ENCODE measurements at places on chromosomes 3 and 15.
A peak's percentile ranks its signal among the peaks of the same experiment; 100 is the strongest.

- DNase-seq: no peak
Measured at GRCh38 chr3:15060029-15060428, 5.1 kb downstream of the MRPS25 start.

- DNase-seq: peak; percentile 82
Measured at GRCh38 chr3:175432376-175433025, 573.4 kb downstream of the NAALADL2 start.

DNA sequence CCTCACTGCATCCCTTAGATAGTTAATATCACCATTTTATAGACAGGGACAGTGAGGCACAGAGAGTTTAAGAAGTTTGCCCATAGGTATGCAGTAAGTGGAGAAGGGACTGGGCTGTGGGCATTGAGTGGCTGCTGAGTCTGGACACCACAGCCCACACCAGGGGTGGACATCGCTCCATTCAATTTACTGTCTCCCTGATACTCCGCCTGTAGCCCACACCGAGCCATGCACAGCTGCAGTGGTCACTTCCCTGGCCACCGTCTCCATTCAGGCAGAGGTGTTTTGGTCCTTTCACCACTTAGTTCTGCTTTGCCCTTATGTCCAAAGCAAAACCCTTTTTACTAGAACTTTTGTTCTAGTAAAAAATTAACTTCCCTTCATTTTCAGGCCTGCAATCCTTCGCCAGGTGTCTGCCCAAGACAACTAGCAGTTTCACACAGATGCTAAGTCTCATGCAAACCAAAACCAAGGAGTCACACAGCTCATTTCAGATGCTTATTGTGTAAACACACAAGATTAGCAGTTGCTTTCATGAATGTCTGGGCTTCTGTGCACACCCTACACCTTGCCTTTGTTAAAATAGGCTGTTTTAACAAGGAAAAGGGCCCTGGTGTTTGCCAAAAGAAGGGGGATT lies 30.1 kb downstream of the ZNF35 start:
- no peak for DNase-seq

GRCh38 chr3:195150181-195151118 lies 120.5 kb downstream of the XXYLT1 start:
- peak; percentile 91 for DNase-seq

GRCh38 chr3:76565496-76566210 lies 474.2 kb upstream of the ROBO2 start:
- no peak for DNase-seq

- DNase-seq: peak; percentile 69
Measured at GRCh38 chr3:66469220-66469640, 31.6 kb downstream of the LRIG1 start.

DNA sequence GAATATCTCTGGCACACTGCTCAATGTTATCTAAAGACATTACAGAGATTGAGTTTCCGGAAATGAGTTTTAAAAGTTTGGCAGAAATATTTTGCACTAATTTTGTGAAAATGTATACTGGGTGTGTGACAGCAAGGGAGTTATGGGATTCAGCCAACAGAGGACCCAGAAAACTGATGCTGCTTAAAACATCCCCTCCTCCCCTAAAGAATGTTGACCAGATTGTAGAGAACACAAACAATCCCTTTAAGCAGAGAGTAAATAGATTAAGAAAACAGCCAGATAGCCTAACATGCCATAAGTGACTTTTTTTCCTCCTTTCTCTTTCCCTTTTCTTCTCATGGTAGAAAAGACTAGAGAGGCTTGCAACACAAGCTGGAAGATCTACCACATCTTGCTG lies 928.0 kb upstream of the ALCAM start:
- peak; percentile 13 for DNase-seq

GRCh38 chr3:127419182-127419581 lies 131.3 kb upstream of the PRR20G start:
- no peak for DNase-seq

- no peak for DNase-seq
Measured at GRCh38 chr15:29914511-29914926, 92.3 kb upstream of the TJP1 start.

DNA sequence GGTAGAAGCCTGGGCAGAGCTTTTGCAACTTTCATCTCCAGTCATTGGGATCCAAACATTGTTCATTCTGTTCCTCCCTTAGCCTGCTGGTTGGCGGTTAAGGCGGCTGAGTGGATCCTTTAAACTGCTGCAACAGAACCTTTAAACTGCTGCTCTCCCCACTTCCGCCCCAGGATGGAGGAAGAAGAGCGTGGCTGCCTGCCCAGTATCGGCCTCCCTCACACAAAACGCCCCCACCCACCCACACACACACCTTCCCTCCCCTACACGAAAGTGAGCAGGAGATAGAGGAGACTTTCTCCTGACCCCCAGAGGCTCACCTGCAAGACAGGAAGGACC lies 460 bp upstream of the ZMAT3 start:
- DNase-seq: peak; percentile 38

DNA sequence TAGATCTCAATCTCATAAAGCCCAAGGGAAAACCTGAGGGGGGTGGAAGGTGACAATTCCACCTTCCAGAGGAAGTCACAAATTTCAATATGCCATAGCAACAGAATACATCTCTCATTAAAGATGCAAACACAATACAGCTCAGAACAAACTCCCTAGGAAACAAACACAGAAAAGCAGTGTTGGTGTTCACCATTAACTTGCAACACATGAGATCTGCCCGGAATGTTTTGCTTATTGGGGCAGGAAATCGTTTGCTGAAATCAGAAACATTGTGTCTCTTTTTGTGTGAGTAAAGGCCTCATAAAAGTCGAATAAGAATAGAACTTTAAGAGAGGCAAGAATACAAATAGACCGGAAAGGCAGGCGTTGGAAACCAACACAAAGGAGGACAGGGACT lies 5.8 kb upstream of the RYR3 start:
- no peak for DNase-seq

GRCh38 chr3:3109407-3110298 lies 521 bp downstream of the IL5RA start:
- peak; percentile 8 for DNase-seq

- peak; percentile 74 for DNase-seq
Measured at GRCh38 chr3:104596551-104596950, 770.2 kb upstream of the ALCAM start.

DNA sequence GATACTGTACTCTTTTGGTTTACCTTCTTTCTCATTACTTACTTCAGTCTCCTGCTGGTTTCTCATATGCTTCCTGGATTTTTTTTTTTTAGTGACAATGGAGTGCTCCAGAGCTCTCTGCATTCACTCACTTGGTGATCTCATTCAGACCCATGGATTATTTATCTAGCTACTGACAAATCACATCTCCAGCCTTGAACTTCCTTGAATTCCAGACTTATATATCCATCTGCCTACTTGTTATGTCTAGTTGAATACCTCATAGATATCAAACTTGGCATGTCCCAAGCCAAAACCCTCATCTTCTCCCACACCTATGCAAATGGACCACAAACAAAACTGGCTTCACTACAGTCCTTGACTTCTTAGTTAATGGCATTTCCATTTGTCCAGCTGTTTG lies 234.7 kb upstream of the ZPLD1 start:
- peak; percentile 36 for DNase-seq

GRCh38 chr3:36444909-36445308 lies 64.6 kb downstream of the STAC start:
- DNase-seq: no peak

DNA sequence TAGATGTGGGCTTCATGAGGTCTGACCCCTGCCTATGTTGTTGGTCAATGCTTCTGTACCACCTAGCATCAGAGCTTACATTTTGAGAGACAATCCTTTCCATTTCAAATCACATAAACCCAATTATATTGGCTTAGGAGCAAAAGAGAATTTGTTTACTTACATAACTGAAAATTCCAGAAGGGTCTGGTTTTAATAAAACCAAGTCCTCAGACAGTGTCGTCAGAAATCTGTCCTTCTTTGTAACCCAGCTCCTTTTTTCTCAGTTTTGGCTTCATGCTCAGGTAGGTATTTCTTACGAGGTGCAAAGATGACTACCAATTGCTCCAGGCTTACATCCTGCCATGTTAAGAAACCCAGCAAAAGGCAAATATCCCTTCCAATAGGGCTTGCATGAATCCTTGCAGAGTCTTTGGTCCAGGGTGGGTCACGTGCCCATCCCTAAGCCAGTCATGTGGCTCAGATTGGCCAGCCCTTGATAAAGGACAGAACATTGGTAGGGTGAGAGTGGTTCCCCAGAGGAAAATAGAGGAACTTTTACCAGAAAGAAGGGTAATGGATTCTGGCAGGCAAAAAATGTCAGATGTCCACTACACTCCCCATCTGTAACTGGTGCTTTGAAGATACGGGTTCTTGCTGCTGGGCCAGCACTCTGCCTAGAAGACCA lies 50.2 kb upstream of the VILL start:
- no peak for DNase-seq

GRCh38 chr3:11197484-11197883 lies 43.2 kb downstream of the HRH1 start:
- no peak for DNase-seq

- DNase-seq: no peak
Measured at GRCh38 chr15:69377216-69377970, 36.8 kb upstream of the KIF23 start.

GRCh38 chr3:196662711-196663571 lies 23.4 kb downstream of the NRROS start:
- DNase-seq: peak; percentile 22
